ENCODE measurements at places on chromosomes 7 and 10. TPM values are rescaled to one million over a fixed set of nuclear protein-coding genes. Genes with fewer than 3 reads are reported as not detected.

TMEM229A gene
- total RNA-seq = not detected

PHTF2 gene
- total RNA-seq = 26.7 TPM

ANKRD2 gene
- 0.15 TPM for total RNA-seq

CALCR gene
- 0.10 TPM for total RNA-seq

MICU1 gene
- total RNA-seq = 39.4 TPM

SLC39A12 gene
- not detected for total RNA-seq

NUP42 gene
- 36.5 TPM for total RNA-seq

BLOC1S2 gene
- 54.6 TPM for total RNA-seq

DNA sequence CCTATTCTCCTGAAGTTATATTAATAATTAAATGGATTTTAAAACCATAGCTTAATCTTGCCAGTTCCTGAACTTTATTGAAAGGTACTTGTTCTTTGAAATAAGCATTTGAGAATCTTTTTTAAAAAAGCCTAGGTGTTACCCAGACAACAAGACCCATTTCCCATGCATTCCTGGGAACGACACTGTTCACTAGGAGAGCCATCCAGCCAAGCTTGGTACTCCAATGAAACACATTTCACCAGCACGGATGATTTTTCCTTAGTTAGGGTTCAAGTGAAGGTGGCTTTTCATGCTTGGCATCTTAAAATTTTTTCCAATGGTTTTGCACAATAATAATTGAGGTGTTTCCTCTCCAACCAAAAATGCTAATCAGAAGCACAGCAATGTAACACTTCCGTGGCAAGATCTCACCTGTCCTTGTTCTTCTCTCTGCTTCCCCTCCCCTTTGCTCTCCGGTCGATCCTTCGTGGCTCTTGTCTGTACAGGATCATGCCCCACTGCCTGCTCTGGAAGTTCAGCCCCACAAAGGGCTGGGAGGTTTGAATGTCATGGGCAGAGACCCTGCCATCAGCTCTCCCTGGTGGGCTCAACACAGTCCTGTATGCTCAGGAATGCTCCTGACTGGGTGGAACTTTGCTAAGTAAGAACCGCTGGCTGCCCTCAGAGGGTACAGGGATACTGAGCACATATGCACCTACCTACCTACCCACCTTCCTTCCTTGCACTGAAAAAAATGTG, 69.7 kb upstream of the AQP1 start:
- DNase-seq = no peak

DNA sequence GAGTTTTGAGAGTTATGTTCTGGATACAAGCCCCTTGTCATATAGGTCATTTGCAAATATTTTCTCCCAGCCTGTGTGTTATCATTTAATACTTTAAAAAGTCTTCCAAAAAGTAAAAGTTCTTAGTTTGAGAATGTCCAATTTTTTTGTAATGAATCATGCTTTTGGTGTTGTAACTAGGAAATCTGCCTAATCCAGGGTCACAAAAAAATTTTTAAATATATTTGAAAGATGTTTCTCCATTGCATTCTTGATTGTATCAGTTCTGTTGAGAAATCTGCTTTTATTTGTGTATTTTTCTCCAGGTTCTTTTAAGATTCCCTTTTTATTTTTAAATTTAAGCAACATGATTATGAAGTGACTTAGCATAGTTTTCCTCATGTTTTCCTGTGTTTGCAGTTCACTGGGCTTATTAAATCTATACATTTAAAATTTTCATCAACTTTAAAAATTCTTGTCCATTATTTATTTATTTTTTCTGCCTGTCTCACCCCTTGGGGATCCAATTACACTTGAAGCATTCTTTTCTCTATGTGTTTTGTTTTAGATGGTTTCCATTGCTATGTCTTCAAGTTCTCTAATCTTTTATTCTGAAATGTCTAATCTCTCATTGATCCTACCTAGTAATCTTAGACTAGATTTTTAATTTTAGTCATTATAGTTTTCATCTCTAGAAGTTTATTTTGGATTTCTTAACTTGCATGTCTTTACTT, 47.0 kb downstream of the CCDC71L start:
- no peak for DNase-seq

- DNase-seq = no peak
Measured at GRCh38 chr10:3274414-3274813, 101.8 kb upstream of the PITRM1 start.

GRCh38 chr10:90989378-90989777, 68.5 kb upstream of the ANKRD1 start:
- DNase-seq = no peak

DNA sequence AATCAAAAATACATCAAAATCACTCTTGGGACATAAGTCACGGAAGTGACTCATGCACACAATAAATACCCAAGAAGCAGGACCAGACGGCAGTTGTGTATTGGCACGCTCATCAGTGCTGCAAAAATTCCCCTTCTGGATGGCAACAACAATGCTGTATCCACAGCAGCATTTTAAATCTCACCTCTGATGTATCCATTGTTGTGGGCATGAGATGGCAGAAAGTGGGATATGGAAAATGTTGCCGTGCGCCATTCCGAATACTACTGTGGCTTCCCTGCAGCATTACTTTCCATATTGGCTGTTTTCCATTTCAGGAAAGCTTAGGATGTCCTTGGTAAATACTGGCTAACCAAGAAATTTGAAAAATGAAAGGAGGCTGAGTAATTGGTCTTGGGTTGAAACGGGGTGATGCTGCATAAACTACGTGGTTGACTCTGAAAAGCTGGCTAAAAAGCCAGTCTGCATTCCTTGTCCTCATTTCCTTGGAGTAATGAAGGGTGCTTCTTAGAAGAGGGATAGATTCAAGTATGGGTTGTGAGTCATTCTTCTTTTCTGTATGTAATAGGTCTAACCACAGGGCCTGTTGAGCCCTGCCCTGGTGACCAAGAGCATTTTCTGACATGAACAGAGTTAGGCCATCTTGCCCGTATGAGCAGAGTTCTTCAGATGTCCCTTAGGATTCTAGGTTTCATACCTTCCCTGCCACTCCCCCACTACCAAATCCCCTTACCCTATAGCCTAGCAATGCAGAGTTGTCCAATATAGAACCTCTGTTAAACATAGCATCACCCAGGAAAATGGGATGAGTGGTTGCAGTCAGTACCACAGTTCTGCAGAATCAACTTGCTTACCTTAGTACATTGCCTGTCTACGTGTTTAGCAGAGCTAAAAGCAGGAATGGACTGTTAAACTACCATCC, 36.3 kb upstream of the TOMM7 start:
- peak; percentile 69 for DNase-seq

- DNase-seq = no peak
Measured at GRCh38 chr10:68666280-68666760, 54.7 kb upstream of the CCAR1 start.

GRCh38 chr7:147311336-147311735, 1194.7 kb downstream of the CNTNAP2 start:
- DNase-seq = no peak

GRCh38 chr7:94123136-94123535, 119.0 kb upstream of the BET1 start:
- no peak for DNase-seq

- DNase-seq = peak; percentile 46
Measured at GRCh38 chr7:126608339-126608776, 644.4 kb downstream of the GRM8 start.

GRCh38 chr7:74441801-74442200, 11.9 kb upstream of the GTF2IRD1 start:
- DNase-seq = no peak

GRCh38 chr7:151298765-151299164, 42.8 kb upstream of the NUB1 start:
- no peak for DNase-seq

GRCh38 chr7:112990624-112991023, 96.0 kb downstream of the GPR85 start:
- no peak for DNase-seq

GRCh38 chr7:108099713-108100112, 30.4 kb downstream of the LAMB4 start:
- DNase-seq = no peak

DNA sequence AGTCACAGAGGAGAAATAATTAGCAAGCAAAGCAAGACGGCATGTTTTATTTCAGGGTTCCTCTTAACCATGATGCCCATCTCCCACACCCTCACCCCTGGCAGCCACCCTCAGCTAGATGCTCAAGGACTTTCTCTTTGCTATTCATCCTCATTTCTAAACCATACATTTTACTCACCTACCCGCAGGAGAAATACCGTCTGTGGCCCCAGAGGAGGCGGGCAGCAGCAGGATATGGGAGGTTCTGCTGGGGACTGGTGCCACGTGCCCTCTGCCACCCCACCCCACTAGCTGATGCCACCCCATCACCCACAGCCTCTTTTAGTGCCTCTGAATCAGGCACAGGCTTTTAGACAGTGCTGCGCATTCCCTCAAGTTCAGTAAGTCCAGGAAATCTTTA, 168.7 kb upstream of the ITGB1 start:
- no peak for DNase-seq

- DNase-seq = no peak
Measured at GRCh38 chr10:112535531-112535951, 88.5 kb downstream of the VTI1A start.

DNA sequence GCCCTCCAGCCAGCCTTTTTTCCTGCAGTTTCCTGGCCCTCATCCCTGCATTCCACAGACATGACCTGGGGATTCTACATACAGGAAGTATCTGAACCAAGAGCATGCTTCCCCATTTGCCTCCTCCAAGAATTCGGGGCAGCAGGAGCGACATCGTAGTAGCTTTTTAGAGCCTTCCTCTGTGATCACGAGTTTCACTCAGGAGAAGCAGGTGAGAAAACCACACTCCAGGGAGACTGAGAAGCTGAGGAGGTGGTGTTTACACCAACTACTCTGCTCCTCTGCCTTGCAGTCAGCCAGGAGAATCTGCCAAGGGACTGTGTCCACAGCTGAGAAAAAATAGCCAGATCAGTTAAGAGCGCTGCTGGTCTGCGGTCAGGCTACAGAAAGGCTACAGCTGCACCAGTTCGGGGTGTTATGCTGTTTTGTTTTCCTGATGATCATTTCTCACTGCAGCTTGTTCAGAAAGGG, 54.1 kb downstream of the HSPA12A start:
- DNase-seq = no peak

GRCh38 chr10:7011994-7012393, 398.8 kb downstream of the SFMBT2 start:
- no peak for DNase-seq

- DNase-seq = no peak
Measured at GRCh38 chr7:102319671-102320070, 33.0 kb downstream of the SH2B2 start.

DNA sequence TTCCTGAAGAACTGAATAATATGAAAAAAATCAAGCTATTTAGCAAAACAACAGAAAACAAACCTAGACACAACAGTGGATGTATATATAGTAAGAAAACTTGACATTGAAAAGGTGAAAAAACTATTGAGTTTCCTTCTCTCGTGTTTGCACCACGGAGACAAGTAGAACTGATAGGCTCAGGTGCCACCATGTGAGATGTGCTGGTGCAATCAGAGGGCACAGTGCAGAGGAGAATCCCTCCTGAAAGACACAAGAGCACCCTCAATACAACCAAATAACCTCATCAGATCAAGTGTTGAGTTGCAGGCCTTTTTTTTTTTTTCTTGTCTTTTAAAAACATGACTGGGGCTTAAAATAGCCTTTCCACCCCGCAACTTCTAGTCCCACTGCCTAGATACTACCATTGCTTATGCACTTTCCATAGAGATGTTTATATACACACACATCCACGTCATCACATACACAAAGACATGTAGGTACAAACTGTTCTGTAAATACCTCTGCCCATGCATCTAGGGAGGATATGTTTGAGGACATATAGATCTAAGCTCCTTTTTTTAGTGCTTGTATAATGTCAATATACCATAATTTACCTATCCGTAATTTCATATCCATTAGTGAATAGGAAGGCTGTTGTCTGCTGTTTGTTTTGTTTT, 54.1 kb downstream of the UBE2H start:
- DNase-seq = no peak

DNA sequence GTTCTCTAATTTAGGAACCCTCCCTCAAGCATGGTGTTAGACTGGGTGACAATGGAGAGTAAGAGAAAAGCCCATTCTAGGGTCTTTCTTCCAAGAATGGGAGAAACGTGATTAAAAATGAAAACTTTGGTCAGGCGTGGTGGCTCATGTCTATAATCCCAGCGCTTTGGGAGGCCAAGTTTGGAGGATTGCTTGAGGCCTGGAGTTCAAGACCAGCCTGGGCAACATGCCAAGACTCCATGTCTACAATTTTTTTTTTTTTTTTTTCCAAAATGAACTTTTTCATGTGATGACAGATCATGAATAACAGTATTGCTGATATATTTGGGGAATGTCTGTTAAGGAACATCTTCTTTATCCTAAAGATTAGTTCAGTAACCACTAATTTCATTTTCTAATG, 194.6 kb downstream of the MLLT10 start:
- no peak for DNase-seq

DNA sequence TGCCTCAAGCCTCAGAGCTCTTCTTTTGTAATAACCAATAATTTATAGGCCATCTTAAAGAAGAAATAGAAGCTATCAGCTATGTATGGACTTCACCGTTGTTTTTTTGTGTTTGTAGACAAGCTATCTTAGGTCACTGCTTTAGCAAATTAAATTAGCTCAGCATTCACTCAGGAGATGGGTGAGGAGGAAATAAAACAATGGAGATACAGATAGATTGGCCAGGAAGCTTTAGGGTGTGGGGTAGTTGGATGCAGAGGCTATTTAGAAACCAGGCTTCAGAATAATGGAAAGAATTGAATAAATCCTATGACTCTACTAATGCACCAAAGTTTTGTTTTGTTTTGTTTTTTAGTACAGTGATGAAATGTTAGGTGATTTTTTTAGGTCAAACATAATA, 66.1 kb downstream of the MDFIC start:
- no peak for DNase-seq

DNA sequence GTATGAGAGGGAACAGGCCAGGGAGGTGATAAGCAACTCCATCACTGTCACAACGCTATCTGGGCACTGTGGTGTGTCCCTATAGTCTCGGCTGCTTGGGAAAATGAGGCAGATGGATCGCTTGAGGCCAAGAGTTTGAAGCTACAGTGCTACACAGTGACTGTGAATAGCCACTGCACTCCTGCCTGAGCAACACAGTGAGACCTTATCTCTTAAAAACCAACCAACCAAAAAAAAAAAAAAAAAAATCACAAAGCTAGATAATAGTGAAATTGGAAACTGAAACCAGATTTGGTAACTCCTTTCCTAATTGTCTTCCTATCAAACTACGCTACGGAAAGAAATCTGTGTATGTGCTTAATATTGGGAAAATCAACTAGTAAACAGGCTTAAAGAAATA, 14.1 kb downstream of the MICU1 start:
- no peak for DNase-seq

DNA sequence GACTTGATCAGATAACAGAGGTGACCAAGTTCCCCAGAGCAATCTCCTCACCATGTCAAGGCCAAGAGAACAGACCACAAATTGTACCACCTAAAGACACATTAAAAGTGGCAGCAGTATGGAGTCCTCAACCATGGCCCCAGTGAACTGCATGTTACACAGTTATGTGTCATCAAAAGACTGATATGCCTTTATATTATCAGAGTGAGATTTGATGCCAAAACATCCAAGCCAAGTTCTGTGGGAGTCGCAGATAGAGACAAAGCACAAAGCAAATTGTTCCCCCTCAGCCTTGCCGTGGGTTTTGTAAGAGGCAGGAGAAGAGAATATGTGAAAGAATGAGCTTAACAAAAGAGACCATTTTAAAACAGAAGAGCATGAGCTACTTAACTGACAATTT, 39.2 kb upstream of the TES start:
- DNase-seq = no peak
